ENCODE measurements at places on chromosomes 1 and 21.

GRCh38 chr1:58931756-58932155, 147.9 kb upstream of the JUN start:
- DNase-seq = no peak

DNA sequence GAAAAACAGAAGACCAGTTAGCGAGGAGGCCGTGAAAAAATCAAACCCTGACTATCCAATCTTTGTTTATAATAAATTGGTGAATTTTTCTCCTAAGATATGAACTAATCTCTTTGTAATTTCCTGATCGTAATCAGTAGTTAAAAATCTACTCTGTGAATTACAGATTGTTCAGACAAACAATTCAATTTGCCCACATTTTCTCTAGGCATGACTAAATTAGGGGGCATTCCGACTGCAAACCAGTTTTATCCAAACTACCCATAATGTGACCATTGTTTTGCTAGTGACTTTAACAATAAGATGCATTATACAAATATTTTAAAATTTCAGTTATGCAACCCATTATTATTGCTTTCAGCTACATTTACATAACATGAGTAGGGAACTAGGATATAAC, 546.9 kb upstream of the ADAMTS5 start:
- no peak for DNase-seq

GRCh38 chr1:95002164-95002539, 70.6 kb downstream of the ALG14 start:
- DNase-seq = no peak

GRCh38 chr1:61556631-61557030, 168.3 kb downstream of the TM2D1 start:
- DNase-seq = no peak

DNA sequence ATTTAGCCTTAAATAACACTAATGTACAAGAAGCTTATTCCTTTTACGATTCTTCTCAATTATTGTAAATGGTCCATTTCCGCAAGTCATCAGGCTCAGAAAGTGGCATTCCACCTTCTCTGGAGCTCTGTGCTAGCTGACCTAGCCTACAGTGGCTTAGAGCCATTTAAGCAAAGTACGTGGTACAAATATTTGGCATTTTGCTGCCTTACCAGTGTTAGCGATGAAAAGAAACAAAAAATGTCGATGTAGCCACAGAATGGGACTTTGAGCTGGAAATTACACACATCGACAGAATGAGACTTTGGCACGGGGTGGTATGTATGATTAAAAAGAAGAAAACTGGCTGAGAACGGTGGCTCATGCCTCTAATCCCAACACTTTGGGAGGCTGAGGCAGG, 26.1 kb downstream of the OVAAL start:
- DNase-seq = no peak

- no peak for DNase-seq
These were observed 520 bp upstream of the MR1 start for GRCh38 chr1:181033128-181033798.

- no peak for DNase-seq
These were observed 2065.7 kb downstream of the MRPL39 start for GRCh38 chr21:23541571-23541970.

- DNase-seq = no peak
These were observed 585 bp upstream of the GLRX2 start for GRCh38 chr1:193105821-193106177.

DNA sequence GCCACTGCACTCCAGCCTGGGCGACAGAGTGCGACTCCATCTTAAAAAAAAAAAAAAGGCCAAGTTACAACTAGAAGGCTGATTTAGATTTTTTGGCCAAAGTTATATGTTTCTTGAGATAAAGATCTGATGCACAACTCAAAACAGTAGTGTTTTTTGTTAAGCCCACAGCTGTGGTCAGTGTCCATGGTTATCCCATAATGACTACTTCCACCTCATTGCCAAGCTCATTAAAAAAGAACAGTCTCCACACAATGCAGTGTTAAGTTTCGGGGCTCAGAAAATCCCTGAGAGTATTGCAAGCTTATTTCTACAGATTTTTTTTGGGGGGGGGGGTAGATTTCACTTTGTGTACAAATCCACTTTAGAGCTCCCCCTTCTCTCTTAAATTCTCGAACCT, 120.5 kb downstream of the RUNX1 start:
- DNase-seq = no peak

- no peak for DNase-seq
These were observed 127.3 kb downstream of the HHIPL2 start for GRCh38 chr1:222420633-222421032.

- no peak for DNase-seq
These were observed 136.1 kb downstream of the GPATCH2 start for GRCh38 chr1:217494767-217495166.

DNA sequence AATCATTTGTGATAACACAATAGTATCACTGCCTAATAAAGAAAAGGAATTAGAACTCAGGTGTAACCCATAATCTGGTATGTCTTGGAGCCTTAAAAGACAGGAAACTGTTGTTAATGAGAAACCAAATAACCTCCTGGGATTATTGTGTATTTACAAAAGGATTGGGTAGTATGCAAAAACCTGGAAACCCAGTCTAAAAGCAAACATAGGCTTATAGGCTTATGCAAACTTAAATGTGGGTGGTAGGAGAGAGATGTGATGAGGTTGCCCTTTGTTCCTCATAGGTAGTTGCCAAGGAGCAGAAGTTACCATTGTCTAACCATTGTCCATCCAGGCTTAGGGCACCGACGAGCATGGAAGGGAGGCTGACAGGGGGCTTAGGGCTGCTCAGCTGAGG, 165.8 kb downstream of the AK5 start:
- no peak for DNase-seq

GRCh38 chr1:36134505-36135329, 9.7 kb upstream of the COL8A2 start:
- peak; percentile 91 for DNase-seq

- DNase-seq = peak; percentile 3
These were observed 199.8 kb downstream of the DNM3 start for GRCh38 chr1:172041102-172041501.

DNA sequence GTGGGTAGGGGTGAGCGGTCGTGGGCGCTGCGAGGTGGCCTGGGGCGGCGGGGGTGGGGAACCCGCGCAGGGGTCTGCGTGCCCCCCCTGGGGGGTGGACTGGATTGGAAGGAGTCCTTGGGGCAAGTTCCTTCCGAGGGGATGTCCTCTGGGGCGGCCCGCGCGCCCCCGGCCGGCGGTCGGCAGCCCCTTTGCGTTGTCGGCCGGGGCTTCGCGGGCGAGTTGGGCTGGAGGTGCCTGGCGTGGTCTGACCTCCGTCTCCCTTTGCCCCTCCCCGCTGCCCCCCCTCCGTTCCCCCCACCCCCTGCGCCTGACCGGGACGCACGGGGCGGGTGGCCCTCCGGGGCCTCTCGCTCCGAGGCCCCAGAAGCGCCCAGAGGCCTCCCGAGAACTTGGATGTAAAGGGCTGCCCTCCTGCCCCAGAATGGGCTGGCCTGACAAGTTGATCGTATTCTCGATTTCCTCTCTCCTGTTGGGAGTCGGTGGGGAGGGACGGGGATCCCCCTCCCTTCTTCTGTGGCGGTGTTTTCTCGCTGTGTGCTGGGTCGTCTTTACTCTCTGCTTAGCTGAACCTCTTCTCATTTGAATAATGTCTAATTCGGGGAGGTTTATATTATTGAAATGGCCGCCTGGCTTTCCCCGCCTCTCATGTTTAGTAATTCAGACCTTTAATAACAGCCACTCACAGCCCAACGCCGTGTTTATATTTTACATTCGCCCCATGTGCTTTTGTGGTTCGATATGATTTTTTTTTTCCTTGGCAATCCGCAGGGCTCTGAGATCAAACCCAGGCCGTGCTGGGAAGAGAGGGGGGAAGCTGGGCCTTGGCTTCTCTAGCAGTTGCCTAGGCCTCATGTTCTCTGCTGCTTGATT, 1.3 kb downstream of the POU2F1 start:
- DNase-seq = peak; percentile 85
